ENCODE measurements at places on chromosomes 16 and 17.
A peak's percentile ranks its signal among the peaks of the same experiment; 100 is the strongest.

DNA sequence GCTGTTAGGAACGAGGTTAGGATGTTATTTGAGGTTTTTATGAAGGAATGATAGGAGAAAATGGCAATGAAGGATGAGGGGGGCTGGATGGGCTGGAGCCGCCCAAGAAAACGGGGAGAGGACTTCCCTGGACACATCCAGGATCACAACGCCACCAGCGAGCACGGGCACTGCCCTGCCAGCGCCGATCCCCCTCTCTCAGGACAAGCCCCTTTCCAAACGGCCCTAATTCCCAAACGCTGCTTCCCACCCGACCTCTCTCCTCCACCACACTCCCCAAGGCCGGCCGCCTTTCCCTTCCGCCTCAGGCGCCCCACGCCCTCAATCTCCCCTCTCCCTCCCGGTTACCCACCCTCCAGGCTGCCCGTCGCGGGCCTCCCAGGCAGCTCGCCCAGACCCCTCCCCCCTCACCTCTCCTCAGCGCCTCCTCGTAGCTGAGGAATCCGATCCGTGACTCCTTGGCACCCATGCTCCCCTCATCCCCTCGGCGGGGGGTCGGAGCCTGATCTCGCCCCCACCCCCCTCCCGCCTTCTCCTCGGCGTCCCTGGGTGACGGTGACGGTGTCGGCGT, 377 bp downstream of the USP32 start:
- no peak for DNase-seq

DNA sequence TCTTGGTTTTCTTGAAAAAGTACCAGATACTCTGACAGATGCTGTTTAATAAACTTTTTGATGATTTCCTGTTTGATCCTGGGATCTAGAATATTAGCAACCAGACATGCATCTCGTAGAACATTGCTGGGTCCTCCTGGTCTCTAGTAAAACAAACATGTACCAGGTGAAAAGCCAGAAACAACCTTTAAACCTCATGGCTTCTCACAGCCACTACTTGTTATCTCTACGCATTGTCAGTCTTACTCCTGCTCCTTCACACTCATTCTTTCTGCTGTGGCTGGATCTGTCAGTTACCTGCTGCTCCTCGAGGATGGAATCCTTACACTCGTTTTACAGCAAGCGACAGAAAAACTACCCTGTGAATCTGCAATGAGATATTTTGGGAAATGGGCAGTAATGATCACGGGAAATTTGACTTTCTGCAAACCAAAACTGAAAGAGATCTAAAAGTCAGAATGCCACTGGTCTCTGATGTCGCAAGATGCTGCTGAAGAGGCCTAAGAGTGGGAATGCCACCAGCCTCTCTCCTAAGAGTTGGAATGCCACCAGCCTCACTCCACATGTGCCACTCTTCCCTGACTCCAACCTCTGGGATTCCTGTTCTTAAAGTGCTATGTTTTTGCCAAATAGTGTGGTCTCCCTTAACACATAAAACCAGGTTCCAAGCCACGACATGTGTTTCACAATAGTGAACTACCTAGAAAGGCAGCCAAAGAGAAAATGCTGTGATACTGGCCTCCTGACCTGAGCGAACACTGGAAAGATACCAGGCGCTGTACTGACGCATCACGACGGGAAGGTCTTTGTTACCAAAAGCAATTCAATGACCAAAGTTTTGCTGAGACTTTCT, 86.3 kb downstream of the VPS53 start:
- no peak for DNase-seq

DNA sequence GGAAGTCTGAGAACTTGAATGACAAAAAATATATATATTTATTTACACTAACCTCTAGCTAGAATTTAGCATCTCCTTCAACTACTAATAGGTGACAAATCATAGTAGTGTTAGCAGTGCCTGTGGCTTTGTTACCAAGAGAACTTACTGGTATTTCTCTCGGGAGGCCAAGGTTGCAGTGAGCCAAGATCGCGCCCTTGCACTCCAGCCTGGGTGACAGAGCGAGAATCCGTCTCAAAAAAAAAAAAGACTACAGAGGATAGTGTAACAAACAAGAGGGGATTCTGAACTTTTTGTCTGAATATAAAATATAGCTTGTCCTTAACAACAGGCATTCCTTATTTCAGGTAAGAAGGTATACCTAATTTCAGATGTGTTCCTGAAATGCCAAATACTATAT, 1.3 kb upstream of the SUZ12 start:
- no peak for DNase-seq

GRCh38 chr17:75645889-75646637, 12.8 kb downstream of the SMIM5 start:
- DNase-seq = no peak

GRCh38 chr17:74080656-74081582, 122.6 kb upstream of the RPL38 start:
- no peak for DNase-seq

- DNase-seq = no peak
Measured at GRCh38 chr16:3235856-3236669, 1.1 kb upstream of the ZNF200 start.

- no peak for DNase-seq
Measured at GRCh38 chr16:31453255-31454204, 5.8 kb upstream of the ARMC5 start.

- peak; percentile 65 for DNase-seq
Measured at GRCh38 chr17:17021194-17021863, 20.9 kb upstream of the MPRIP start.

GRCh38 chr16:65994291-65994690, 372.2 kb upstream of the CDH5 start:
- DNase-seq = no peak

DNA sequence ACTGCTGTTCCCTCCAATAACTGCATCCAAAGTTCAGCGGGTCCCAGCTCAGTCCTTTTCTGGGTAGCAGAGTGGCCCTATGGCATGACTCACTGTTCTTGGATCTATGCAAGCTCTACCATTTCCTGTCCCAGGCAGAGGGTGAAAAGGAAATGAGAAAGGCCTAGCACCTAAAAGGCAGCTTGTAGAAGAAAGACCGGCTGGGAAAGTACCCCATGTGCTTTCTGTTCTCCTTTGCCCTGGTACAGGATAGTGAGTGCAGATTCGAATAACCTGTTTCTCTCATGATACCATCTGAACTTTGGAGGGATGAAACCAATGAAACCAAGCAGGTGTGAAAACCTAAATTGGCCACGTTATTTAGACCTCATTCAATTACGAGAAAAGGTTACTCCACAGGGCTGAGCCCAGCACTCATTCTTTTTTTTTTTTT, 12.7 kb upstream of the HASPIN start:
- no peak for DNase-seq

- DNase-seq = no peak
Measured at GRCh38 chr17:9090641-9091096, 69.4 kb downstream of the NTN1 start.

- no peak for DNase-seq
Measured at GRCh38 chr16:86110134-86110533, 211.2 kb downstream of the IRF8 start.

DNA sequence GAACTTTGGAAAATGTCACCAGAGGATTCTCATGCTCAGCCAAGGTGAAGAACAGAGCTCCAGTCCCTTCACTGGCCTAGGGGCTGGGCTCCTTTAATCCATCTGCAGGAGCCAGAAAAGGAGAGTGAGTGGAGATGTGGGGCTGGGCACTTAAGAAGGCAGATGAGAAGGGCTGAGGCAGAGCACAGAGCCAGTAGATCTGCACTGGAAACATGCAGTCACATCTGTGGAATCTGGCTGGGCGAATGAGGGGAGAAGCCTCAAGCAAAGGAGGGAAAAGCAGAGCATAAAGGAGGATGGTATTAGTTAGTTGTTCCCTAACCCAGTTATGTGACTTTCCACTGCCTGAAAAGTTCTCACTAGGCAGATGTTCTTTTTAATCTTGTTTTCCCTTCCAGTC, 50.4 kb upstream of the BCAR1 start:
- DNase-seq = no peak

GRCh38 chr17:62626719-62627218, 701 bp upstream of the MRC2 start:
- peak; percentile 70 for DNase-seq

DNA sequence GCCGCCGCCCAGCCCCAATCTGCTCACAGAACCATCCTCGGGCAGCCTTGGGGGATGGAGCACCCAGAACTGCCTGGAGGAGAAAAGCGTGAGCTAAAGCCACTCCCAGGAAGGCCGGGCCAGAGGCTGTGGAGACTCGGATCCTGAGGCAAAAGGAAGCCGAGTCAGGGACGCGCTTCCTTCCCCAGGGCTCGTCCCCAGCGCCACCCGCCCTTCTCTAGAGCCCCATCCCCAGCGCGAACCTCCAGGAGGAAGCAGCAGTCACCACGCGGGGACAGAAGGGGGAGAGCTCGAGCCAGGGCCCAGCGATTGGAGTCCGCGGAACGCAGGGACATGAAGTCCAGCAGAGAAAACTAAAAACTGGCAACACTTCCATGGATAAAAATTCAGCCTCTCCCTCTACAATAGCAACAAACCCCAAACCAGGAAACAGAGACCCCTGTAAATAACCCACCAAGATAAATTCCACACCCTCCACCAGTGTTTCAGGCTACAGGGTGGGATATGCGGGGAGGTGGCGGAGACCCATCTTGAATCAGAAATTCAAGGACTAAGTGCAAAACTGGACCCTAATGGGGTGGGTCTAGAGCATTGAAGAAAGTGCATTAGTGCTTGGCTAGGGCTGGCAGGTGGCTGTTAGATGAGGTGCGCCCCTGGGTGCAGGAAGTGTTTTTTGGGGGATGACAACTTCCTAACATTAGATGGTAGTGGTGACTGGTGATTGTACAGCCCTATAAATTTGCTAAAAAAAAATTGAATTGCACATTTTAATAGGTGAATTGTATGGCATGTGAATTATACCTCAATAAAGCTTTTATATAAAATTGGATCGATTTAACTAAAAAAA, 116.1 kb upstream of the METRNL start:
- DNase-seq = peak; percentile 56

DNA sequence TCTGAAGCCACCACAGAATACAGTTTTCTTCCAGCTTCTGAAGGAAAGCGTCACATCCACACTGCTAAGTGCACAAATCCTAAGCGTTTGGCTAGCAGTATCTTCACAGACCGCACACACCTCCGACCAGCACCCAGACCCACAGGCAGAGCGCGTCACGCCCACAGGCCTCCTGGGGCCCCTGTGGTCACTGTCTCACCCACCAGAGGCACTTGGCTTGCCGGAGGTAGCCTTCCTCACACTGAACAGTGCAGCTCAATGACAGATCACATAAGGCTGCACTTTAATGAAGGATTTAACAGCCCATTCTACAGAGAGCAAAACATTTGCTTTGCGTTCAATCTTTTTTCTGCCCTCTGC, 21.2 kb downstream of the SPHK1 start:
- DNase-seq = no peak

DNA sequence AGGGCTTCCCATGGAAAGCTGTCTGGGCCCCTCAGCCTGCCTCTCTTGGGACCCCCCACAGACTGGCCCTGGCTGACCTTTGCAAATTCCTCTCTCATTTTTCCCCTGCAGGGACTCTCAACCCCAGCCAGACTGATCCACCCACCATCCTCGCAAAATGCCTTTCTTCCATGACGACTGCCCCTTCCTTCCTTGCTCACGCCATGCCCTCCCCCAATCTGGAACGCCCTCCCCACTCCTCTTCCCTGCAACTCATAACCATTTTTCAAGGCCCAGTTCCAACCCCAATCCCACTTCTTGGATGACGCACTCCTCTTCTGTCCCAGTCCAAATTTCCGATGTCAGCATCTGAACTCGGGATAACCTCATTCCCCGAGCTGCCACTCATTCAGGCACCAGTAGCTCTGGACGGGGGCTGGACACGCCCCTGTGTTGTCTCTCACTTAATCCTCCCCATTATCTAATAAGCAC, 1.3 kb upstream of the DNAI2 start:
- DNase-seq = peak; percentile 56

GRCh38 chr16:1318268-1318545, 8.8 kb downstream of the UBE2I start:
- DNase-seq = no peak

GRCh38 chr16:27723711-27724481, 174.0 kb downstream of the KATNIP start:
- no peak for DNase-seq

GRCh38 chr17:79438546-79439334, 172.1 kb downstream of the RBFOX3 start:
- DNase-seq = no peak

DNA sequence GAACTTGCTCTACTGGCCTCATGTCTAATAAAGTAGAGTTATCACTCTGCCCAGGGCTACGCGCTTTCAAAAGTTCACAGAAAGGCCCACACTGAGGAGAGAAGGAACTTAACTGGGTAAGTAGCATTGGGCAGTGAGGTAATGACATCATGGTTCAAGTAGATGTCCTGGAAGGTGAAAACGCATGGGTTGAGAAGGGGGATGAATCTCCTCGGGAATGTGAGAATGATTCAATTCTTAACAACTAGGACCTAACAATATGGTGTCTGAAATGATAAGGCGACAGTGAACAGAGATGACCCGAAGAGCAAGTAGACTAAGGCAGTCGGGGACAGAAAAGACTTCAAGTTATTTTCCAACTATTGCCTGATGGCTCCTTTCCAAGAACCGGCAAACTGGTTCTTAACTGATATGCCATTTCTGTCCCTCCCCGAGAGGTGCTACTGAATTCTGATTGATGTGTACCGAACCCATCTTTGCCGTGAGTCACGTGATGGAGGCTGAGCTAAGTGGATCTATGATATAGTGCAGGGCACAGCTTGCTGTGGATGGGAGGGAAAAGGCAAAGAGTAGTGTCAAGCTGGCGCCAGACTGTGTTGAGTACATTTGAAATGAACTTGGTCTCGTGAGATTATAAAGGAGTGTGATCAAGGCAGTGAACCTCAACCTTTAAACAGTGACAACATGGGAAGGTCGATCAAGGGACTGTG, 44.1 kb downstream of the MARCHF10 start:
- no peak for DNase-seq

DNA sequence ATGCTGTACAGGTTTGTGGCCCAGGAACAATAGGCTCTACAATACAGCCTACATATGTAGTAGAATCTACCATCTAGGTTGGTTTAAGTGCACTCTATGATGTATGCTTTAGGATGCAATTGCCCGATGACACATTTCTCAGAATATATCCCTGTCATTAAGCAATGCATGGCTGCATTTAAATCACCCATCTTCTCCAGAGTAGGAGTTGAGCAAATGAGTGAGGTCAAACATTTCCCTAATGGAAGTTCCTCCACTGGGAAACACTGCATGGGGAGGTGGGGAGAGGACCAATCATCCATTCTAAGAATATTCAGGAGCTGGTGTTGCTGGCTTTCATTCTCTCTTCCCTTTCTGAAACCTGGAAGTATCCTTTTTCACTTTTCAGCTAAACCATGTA, 2.0 kb upstream of the PCTP start:
- no peak for DNase-seq

GRCh38 chr17:15885770-15886169, 59.2 kb upstream of the ADORA2B start:
- DNase-seq = no peak

DNA sequence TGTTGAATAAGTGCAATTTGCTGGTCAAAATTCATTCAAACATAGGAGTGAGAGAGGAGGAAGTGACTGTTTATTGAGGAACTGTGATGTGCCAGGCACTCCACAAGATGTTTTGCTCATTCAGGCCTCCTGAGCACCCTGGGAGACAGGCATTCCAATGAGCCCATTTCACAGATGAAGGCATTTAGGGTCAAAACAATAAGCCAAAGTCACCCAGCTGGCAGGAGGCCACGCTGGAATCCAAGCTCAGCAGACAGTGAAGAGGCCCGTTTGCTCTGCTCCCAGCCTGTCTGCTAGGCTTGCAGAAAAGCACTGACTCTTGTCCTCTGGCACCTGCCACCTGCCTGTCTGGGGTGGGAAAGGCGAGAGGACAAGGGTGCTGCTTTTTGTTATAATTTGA, 10.1 kb upstream of the SLC25A39 start:
- DNase-seq = no peak

All from neuronal stem cell (in vitro differentiated cells).